Stimulated activated CD8-positive, alpha-beta memory T cell treated with anti-CD3 and anti-CD28 coated beads, Interleukin-7, amount 100 ng/mL, for 24 hours (primary cell): ENCODE measurements at places on chromosomes 3 and 15.

GRCh38 chr3:179473565-179473964 lies 22.3 kb upstream of the GNB4 start:
- no peak for DNase-seq

DNA sequence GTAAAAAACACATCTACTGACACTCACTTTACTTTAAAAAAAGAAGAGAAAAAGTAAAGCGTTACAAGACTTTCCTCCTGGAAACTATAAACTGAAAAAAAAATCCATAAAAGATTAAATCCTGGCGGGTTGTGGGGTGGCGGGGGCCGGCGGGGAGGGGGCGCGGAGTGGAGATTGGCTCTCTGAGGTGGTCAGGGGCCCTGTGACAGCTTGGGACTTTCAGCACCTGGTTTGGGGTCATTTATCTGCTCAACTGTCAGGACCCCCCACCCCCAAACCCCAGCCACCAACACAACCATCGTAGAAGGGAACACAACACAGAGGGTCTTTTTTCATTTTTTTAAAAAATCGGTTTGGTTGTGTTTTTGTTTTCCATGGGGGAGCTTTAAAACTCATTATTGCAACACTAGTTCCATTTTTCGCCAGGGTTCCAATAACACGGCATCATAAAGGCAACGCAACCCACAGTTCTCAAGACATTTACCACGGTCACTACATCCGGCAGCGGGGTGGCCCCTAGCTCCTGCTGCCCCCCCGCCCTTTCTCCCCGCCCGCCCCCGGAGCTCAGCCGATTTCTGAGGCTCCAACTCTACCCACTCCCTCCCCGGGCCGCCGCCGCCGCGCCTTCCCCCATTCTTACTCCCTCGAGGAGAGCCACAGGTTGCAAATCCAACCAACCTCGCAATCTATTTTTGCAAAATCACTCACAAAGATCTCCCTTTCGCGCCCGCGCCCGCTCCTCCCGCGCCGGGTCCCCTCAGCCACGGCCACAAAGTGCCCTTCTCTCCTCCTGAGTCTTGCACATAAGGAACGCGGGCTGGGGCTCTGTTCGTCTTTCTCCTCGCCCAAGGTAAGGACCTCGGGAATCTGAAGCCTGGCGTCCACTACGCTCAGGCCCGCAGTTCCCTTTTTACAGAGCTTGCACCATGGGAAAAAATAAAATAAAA lies 1.8 kb downstream of the BCL6 start:
- DNase-seq: no peak

DNA sequence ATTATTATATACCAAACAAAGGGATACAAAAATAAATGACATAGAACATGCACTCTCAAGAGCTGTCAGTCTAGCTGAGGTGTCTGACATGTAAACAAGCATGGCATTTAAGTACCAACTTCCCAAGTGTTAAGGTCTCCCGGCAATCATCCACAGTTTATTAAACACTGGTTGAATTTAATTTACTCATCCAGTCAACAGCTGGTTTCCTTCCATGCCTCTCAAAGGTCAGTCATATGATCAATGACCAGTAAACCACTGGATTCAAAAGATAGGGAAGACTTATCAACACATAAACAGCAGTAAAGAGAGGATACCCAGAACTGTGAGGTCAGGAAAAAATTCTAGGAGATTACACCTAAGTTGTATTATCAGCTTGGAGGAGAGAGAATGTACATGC lies 80.4 kb downstream of the ADAM10 start:
- no peak for DNase-seq

- no peak for DNase-seq
These were observed 15.5 kb upstream of the GOLGA8B start for GRCh38 chr15:34598799-34599585.

GRCh38 chr3:46213201-46213600 lies 5.1 kb upstream of the CCR1 start:
- no peak for DNase-seq

DNA sequence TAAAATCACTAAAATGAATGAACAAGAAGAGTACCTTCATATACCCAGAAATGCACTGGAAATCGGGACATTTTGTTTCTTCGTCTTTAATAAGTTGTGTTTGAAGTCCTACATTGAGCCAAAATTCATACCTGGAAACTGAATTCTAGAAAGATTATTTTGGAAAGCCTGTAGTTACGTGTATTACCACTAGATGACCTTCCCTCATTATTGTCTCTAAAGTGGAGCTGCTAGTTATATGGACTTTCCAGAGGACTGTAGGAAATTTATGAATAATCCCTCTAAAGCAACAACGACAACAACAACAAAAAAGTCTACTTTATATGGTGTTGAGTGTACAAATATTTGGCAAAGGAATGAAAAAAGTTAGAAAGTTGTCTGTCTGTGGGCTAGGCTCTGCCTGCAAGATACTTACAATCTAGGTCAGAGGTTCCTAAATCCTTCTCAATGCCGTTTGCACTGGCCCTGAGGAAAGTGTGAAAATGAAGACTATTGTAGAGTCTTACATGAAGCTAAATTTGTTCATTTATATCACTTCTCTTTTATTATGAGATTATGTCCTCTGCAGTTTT lies 234.8 kb upstream of the NR2E3 start:
- DNase-seq: no peak

DNA sequence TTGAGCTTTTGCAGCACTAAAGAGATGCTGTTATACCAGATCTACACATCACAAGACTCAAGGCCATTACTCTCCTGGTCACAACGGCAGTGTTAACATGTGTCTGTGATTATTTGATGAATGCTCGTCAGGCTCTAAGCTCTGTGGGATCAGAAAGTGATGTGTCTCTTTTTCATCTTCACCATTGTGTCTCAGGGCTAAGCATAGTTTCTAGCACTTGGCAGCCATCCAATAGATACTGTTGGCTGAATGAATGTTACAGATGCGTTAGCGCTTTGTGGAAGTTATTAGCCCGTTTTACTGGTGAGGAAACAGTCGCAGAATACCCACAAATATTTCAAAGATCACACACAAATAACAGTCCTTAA lies 1.2 kb upstream of the FAM81A start:
- DNase-seq: no peak

DNA sequence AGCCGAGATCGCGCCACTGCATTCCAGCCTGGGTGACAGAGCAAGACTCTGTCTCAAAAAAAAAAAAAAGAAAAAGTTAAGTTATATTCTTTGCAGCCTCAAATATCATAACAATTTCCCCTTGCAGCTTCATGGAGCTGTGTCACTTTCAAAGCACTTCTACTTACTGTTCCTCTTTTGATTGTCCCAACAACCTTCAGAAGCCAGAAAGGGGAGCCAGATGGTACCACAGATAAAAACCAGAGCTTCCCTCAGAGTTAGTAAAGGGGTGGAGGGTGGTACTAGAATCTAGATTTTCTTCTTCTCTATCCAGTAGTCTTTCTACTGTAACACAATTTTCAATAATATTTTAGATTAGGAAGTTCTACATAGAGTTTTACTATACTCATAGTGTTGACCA lies 188.8 kb downstream of the TAFA4 start:
- DNase-seq: no peak

DNA sequence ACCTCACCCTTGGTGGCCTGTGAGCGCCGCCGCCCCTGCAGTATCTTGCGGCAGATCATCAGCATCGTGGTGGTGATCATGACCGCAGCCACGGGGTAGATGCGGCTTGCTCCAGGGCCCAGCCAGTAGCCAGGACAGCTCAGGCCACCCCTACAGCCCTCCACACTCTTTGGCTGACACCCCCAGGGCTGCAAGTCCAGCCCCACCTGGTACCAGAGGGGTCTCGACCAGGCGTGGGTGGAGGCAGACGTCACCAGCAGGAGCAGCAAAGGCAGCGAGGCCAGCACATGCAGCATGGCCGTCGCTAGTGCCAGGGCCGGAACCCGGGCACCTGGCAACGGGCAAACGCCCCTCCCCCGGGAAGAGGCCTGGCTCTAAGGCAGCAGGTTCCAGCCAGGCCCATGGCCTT lies at the start of gene TMEM89:
TMEM89 (minus strand) TSS at position 309 of the 409 bp plus-strand sequence; CDS start at position 296, 13 bp downstream.
- no peak for DNase-seq

- no peak for DNase-seq
These were observed 33.3 kb downstream of the RYR3 start for GRCh38 chr15:33344111-33344510.

- DNase-seq: no peak
These were observed 681.2 kb upstream of the GRM7 start for GRCh38 chr3:6179761-6180160.

DNA sequence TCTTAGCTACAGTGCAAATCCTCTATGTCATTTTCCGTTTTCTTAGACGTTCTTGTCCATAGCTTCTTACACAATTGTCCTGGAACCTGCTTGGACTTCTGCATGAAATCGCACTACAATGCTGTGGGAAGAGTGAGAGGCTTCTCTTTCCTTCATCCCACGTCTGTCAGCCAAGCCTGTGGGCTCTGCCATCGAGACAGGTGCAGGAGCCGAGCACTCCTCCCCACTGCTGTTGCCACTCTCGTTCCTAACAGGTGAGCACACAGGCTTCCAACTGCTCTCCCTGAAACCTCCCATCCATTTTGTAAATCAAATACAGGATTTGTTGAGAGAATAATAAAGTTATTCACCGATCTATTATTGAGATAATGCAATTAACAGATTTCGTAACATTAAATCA lies 23.5 kb downstream of the ZXDC start:
- no peak for DNase-seq

DNA sequence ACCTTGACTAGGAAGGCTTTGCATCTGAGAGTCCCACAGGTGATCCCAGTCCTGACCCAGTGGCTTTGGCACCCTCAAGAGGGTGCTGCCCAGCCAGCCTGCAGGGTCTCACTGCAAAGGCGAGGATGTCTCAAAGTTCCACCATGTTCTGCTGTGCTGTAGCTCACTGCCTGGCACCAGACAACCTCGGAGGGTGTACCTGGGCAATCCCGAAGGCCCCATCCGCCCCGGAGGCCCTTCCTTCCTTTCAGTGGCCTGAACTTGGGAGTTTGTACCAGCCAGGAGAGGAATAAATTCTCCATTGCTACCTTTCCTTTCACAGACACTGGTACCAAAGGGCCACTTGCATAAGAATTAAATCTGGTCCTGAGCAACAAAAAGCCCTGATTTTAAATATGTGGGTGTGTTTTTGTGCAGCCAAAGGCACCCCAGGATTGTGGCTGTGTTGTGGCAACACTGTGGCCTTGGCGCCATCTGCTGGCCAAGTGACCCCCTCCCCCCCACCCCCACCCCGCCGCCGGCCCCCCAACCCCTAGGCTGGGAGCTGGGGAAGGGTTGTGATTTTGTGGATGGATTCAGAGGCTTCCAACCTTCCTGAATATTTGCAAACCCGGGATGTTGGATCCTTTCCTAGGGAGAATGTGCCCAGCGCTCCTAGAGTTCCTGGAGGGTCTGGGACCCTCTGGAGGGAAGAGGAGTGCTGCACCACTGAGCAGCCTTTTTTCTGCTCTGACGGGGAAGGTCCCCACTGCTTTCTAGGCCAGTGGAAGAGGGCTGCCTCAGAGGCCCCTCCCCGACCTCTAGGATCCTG lies 9.7 kb upstream of the PTPN23 start:
- no peak for DNase-seq

GRCh38 chr15:100642213-100642949 lies 40.0 kb downstream of the ASB7 start:
- no peak for DNase-seq

DNA sequence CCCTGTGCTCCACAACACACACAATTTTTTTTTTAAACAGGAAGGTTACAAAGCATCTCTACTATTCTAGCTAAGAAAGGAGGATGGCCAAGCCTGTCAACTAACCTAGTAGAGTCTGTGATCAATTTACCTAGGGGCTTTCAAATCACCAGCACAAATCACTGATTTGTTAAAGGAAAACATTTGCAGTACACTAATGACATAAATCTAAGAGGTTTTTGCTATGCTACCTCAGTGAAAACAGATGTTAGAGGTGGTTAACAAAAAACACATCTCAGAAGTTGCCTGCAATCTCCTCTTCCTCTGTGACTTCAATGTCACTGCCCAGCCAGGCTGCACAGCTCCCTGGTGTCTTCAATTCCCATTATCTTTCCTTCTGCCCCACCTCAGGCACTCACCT lies 72.0 kb downstream of the RAD18 start:
- DNase-seq: no peak

GRCh38 chr15:91400481-91400880 lies 300.4 kb downstream of the SV2B start:
- no peak for DNase-seq

DNA sequence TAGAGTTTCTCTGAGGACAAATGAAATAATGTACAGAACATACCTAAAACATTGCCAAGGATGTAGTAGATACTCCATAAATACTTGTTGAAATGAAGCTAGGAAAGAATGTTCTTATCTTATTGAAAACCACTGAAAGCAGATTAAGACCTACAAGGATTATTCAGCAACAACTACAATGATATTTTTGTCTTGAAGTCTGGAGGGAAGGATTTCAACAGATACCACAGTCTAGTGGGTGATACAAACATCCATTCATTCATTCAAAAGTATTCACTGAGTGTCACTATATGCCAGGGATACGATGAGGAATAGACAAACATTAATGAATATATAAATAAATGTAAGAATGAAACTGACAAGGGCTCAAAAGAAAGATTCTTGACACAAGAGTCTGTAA lies 74.7 kb upstream of the THBS1 start:
- no peak for DNase-seq

DNA sequence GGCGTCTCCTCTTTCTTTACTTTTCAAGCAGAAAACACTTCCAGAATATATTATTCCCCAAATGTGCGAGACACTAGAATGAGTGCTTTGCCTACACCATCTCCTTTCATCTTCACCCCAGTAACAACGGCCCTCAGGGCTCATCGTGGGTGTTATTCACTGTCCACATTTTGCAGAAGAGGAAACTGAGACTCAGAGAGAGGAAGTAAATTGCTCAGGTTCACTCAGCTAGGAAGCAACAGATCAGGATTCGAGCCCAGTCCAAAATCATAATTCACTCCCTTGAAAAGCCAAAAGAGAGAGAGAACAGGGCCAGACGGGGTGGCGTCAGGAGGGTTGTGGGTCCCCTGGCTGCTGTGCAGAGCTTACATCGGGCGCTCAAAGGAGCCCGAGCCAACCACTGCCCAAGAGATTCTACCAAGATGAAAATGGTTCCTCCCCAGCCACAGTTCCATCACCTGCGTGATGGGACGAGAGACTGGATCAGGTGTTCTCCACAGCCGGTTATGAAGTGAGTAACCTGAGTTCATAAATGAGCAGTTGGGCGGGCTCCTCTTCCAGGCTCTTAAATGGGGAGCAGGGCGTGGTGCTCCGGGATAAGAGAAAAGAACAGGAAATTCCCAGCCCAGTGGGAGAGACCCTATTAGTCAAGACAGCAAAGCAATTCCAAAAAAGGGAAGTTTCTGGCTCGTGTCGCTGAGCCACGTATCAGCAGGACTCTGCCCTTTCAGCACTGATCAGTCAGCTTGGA lies 48.6 kb upstream of the FLNB start:
- DNase-seq: no peak

DNA sequence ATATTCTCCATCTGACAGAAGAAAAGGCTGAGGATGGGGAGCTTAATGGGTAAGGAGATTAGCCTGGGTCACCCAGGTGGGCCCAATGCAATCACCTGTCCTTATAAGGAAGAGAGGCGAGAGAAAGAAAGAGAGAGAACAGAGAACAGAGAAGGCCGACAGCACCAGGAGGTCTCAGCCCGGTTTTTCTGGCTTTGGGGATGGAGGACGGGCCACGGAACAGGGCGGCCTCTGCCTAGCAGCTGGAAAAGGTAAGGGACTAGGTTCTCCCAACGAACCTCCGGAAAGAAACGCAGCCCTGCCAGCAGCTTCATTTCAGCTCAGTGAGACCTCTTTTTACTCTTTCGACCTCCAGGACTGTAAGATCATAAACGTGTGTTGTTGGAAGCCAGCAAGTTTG lies 196.0 kb upstream of the LYSMD4 start:
- DNase-seq: no peak
